ENCODE measurements at places on chromosomes 5 and 9. TPM values are rescaled to one million over a fixed set of nuclear protein-coding genes. Genes with fewer than 3 reads are reported as not detected.

DNA sequence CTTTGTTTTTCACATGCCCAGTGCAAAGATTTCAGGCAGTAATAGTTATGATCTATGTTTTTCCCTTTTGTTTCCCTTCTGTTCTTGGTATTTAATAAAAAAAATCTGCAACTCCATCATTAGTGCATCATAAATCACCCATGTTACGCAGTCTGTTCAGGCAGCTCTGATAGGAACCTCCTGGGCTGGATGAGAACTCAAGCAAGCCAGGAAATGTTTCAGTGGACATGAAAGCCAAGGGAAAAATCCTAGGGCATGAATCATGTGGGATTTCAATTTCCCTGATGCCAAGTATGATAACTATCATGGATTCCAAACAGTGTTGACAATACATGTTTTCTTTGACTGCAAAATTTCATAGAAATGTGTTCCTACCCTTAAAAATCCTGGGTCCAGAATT is 119.7 kb upstream of the TARS1 start:
- no peaks in the 10 kb centered on the region for H3K27me3 ChIP-seq
- H3K36me3 ChIP-seq: no peaks in the 10 kb centered on the region
- no peak for DNase-seq
- H3K4me1 ChIP-seq: no peaks in the 10 kb centered on the region
- no peak overlapping the region for H3K4me3 ChIP-seq

DNA sequence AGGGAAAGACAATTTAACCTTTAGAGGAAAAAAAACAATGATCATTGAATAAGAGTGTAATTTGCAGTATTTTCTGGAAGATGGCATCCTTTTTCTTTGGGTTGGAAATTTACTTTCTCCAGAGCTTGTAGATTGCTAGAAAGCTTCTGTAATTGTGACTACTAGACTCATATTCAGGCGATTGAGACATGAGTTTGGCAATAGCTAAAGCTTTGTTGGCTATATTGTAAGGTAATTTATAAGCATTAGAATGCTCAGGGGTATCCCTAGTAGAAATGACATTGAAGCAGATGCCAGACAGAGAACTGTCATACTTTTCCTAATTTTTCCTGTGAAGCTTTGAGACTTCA is 115.3 kb downstream of the UNC13B start:
- DNase-seq: no peak
- H3K4me1 ChIP-seq: peaks cover 2% of the 10 kb centered on the region
- H3K27ac ChIP-seq: no peak overlapping the region
- H3K27me3 ChIP-seq: no peaks in the 10 kb centered on the region
- no peak overlapping the region for H3K4me3 ChIP-seq

Gene WDR38
- total RNA-seq: not detected

- no peak for DNase-seq
- no peak overlapping the region for H3K4me3 ChIP-seq
- no peaks in the 10 kb centered on the region for H3K27me3 ChIP-seq
- H3K4me1 ChIP-seq: no peaks in the 10 kb centered on the region
Observed at GRCh38 chr5:177620560-177620959, 20.6 kb downstream of the B4GALT7 start.

Gene NSG2
- 1.4 TPM for total RNA-seq

GRCh38 chr9:136754059-136754572 is 3.9 kb downstream of the LCN8 start:
- peaks cover 7% of the 10 kb centered on the region for H3K27me3 ChIP-seq
- no peak overlapping the region for H3K4me3 ChIP-seq
- H3K36me3 ChIP-seq: no peaks in the 10 kb centered on the region
- no peak overlapping the region for H3K27ac ChIP-seq
- no peak for DNase-seq
- H3K4me1 ChIP-seq: no peaks in the 10 kb centered on the region

All from progenitor cell of endocrine pancreas (in vitro differentiated cells).